ENCODE measurements at places on chromosomes 3 and 15.
A peak's percentile ranks its signal among the peaks of the same experiment; 100 is the strongest.

GRCh38 chr3:129553719-129554118 lies 10.7 kb downstream of the H1-8 start:
- DNase-seq, result peak; percentile 28

GRCh38 chr15:91318516-91318915 lies 218.5 kb downstream of the SV2B start:
- no peak for DNase-seq

- no peak for DNase-seq
Measured at GRCh38 chr3:23076437-23076836, 126.7 kb upstream of the UBE2E2 start.

DNA sequence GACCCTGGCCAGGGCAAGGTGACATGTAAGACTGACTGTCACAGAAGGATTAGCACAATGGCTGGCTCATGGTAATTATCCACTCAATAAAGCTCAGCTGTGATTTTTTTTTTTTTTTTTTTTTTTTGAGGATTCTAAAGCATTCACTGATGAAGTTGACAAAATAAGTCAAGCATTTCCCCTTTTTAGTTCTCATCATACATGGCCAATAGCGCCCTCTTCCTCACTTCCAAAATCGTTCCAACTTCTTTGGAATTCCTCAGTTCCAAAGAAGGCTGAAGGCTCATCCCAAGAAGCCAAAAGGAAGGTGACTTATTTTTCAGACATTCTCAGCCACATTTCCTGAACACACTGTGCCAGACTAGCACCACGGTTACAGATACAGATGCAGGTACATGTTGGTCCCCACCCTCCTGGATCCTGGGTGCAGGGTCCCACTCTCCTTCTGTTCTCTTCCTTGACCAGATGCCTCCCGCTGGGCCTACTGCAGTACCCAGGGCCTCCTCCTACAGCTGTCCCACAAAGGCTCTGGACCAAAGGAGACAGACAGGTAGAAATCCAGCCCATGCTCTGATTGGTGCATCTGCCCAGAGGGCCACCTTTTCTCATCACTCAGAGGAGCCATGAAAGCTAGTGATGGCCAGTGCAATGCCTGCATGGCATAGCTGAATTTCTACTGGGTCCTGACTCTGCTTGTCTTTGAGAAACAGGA lies 202.6 kb downstream of the UACA start:
- DNase-seq, result no peak

GRCh38 chr3:143825513-143825912 lies 22.8 kb downstream of the SLC9A9 start:
- DNase-seq, result peak; percentile 21
